Stimulated activated CD8-positive, alpha-beta memory T cell treated with anti-CD3 and anti-CD28 coated beads, Interleukin-2, amount 100 ng/mL, for 48 hours (primary cell): ENCODE measurements at places on chromosomes 13 and 19.

- DNase-seq = no peak
Observed at GRCh38 chr13:40640202-40640601, 26.2 kb downstream of the FOXO1 start.

DNA sequence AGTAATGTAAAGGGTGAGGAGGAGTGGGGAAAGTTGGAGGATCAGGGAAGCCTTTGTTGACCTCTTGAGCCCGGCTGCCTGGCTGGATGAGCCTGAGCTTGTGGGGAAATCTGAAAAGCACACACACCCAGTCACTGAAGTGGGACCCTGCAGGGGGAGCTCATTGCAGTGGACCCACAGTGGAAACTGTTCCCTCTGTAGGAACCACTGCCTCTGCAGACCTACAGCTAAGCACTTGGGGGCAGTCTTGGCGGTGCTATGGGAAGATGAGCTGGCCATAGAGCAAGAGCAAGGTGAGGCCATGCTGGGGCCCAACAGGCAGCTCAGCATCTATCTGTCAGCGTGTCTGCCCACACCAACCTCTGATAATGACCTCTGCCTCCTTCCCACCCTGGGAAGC is 294.8 kb downstream of the TSHZ3 start:
- DNase-seq = no peak

DNA sequence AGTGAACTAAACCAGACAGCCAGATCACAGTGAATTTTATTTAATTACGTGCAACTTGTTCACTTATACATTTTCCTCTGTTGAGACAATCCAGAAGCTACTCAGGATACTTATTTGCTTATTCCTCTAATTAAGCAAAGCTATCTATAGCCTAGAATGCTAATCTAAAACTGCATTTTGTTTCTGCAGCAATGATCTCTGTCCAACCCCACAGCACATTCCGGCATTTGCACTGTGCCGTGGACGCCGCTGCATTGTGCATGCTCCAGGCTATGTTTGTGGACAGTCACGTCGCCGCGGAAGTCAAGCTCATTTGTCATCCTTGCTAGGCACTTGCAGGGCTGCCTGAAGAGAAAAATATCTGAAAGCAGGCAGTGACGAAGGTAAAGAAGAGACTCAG is 406.9 kb downstream of the RFC3 start:
- no peak for DNase-seq

DNA sequence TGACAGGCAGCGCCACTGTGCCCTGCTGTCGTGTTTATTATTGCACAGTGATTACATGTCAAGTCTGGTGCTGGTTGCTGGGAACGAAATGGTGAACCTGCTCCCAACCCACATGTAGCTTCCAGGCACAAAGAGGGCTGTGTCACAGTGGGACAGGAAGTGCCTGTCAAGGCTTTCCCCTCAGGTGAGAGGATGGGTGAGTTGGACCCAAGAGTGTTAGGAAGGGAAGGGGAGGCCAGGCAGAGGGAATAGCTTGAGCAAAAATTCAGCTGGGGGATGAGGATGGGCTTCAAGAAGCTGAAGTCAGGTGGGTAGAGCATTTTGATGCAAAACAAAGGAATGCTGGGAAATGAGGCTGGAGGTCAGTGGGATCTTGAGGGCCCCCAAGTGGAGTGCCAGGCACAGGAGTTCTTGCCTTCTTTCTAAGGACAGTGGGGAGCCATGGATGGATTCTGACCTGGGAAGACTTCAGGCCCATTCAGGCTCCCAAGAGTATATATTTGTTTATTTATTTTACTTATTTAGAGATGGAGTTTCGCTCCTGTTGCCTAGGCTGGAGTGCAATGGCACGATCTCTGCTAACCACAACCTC is 8.5 kb upstream of the QTRT1 start:
- DNase-seq = no peak

DNA sequence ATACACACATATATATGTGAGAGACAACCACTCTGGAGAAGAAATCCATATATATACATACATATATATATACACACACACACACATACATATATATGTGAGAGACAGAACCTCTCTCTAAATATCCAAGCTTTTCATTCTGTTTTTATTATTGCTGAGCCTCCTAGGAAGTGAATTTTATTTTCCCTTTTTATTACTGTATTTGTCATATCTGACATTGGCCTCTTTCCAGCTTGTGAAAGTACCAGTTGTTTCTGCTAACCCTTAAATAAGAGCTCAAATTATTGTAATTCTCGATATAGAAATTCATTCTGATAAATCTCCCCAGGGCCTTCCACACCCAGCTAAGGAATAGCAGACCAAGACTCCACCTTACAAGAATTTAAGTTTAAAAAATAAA is 81.0 kb downstream of the NUFIP1 start:
- no peak for DNase-seq

GRCh38 chr19:31962561-31962996 is 382.8 kb upstream of the ZNF507 start:
- DNase-seq = no peak

DNA sequence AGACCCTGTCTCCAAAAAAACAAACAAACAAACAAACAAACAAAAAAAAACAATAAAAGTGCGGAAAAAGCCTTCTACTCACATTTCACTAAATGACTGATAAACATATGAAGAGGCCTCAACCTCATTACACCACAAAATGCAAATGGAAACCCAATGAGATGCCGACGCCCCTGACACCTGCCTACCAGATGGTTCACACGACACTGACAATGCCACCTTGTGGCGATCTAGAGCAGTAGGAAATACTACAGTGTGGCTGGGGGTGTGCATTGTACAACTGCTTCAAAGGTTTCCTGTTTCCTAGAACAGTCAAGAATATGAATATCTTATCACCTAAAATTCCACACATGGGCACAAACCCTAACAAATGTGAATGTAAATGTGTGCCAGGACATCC is 14.0 kb downstream of the SCGB2B2 start:
- DNase-seq = no peak

DNA sequence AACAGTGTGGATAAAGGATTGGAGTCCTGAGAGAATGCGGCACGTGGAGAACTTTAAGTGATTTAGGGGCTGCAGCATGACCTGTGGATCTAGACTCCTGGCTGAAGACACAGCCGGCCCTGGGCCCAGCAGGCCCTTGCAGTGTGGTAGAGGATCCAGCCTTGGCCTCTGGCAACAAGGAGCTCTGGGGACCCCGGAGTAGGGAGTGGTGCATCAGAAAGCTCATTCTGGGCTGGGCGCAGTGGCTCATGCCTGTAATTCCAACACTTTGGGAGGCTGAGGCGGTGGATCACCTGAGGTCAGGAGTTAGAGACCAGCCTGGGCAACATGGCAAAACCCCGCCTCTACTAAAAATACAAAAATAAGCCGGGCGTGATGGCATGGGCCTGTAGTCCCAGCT is 76.0 kb downstream of the CHST8 start:
- no peak for DNase-seq

DNA sequence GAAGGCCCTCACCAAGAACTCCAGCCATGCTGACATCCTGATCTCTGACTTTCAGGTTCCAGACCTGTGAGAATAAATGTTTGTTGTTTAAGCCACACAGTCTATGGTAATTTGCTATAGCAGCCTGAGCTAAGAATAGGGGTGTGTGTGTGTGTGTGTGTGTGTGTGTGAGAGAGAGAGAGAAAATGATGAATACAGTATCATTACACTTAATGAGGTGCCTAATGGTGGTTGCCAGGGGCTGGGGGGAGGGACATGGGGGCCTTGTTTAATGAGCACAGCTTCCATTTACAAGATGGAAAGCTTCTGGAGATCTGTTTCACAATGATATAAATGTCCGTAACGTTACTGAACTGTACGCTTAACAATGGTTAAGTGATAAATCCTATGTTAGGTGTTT is 53.8 kb upstream of the LATS2 start:
- no peak for DNase-seq

DNA sequence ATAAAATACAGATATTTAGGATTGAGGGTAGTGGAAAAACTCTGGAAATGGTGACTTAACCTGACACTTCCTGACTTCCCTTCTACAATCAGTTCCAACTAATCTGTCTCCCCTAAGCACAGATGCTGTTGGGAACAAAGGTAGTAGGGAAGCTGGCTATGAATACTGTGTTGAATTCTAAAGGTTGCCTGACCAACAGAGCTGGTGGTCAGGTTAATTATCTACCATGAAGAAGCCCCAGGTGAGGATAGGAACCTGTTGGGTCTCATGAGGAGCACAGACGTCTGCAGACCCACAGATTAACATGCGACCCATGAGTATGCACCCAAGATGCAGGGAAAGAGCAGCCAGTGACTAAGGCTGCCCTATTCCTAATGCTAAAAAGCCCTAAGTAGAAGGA is 172.3 kb downstream of the DIAPH3 start:
- DNase-seq = no peak
